ENCODE measurements at places on chromosomes 5 and 9.
A peak's percentile ranks its signal among the peaks of the same experiment; 100 is the strongest.

DNA sequence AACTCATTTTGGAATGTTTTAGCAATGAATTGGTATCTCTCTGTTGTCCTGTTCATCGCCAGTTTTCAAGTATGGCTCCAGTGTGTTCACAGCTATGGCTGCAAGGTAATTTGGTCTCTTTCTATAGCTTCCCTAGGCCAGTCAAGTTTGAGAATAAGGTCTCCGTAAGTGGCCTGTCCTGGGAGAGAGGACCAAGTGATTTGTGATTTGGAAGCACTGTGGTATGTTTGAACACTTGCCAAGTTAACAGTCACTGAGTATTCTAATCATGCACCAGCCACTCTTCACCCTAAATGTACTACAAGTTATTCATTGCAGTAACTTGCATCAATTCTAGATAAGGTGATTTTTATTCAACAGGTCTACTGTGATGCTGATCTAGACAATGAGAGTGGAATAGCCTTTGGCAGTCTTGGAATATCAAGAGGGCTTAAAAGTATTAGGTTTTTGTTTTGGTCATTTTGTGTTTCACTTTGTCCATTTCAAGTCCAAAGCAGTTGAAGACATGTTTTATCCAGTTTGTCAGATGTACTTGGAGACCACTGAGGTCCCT, 41.1 kb downstream of the G3BP1 start:
- no peak for DNase-seq

GRCh38 chr9:122039234-122039633, 53.9 kb downstream of the TTLL11 start:
- no peak for DNase-seq

DNA sequence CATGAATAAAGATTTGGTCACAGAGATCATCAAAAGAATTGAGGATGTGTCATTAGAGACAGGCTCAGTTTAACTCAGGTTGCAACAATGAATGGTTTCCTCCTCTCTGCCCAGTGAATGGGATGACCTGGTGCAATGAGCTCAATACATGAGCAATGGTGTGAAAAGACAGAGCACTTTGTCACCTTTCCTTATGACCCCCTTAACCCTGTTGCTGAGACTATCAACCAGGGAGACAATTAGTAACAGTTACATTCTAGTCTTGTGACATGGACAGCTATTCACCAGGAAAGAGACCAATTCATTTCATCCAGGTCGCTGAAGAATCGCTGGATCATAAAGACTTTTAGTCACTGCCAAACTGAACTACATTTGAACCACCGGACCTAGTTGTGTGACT, 19.9 kb upstream of the CDH6 start:
- DNase-seq: no peak

GRCh38 chr5:56802205-56802604, 13.1 kb upstream of the MAP3K1 start:
- no peak for DNase-seq

GRCh38 chr5:173909199-173909598, 21.1 kb downstream of the CPEB4 start:
- DNase-seq: no peak

DNA sequence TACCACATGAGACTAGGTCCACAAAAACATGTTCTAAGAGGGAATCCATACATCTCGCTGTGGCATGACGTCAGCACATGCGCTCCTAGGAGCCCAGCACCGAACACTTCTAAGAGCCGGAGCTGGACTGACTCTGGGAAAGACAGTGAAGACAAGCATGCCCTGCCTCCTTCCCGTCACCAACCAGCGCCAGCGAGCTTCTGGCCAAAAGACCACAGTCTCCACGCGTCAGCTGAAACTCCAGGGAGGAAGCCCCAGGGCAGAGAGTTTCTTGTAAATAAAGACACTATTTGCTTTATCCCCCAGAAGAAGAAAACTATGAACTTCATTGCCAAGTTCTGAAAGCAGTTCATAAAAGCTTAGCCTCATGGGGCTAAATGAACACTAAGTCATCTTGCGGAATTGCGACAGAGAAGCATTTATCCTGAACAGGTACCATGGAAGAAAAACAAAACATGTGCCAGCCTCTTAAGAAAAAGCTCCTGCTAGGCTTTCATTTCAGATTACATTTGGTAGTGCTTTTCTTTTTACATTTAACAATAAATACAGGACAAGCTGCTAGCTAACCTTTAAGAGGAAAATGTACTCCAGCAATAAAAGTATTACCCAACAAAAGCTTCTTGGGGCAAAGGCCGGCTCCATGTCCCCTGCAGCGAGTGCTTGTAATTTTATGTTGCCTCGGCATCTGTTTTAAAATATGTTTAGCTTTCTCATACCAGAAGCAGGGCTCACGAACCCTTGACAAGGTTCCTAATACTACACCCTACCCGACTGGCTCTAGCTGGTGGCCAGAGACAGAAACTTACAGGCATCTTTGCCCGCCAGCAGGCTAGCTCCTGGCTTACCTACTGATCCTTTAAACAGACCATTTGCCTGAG, 96.5 kb downstream of the PRRT1B start:
- peak; percentile 81 for DNase-seq

DNA sequence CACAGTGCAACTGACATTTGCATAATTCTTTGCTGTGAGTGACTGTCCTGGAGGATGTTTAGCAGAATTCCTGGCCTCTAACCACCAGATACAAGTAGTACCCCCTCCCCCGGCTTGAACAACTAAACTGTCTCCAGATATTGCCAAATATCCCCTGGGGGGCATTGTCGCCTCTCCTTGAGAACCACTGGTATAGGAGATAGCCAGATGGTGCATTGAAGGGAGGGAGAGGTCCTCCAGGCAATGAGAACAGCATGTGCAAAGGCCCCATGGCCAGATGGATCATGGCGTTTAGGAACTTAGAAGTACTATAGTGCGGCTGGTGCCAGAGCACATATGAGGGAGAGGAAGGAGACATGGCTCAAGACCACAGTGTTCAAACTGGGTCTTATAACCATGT, 18.9 kb upstream of the ORM1 start:
- DNase-seq: no peak

GRCh38 chr5:98110282-98110691, 663.2 kb upstream of the RGMB start:
- no peak for DNase-seq

GRCh38 chr5:6702633-6703032, 10.6 kb upstream of the TENT4A start:
- no peak for DNase-seq

DNA sequence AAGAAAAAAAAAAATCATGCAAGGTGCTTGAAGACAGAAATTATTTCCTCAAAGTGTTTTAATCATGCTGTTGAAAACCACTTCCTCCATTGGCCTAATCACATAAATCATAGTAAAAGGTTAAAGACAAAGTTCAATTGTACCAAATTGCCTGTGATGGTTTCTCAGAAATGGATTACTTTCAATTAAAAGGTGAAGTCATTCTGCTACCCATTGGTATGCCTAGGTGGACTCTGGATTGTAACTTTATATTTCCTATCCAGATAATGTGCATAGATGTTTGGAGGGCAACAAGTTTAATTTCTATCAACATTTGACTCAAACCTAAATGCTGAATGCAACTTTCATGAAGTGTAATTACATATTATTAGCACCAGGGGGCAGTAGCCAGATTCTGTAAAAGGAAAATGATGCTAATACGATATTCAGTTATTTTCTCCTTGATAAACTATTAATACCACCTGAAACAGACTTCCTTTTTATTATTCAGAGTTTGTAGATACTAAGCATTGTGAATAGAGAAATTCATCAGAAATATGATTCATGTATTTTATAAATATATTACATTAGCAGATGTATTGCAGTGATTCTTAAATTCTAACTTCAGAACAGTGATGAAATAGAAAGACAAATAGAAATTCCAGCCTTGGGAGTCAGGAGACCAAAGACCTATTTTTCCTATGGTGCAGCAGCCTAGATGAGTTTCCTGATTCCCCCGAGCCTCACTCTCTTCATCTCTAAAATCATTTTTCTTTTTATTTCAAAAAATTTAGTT, 148.2 kb downstream of the CAAP1 start:
- no peak for DNase-seq

DNA sequence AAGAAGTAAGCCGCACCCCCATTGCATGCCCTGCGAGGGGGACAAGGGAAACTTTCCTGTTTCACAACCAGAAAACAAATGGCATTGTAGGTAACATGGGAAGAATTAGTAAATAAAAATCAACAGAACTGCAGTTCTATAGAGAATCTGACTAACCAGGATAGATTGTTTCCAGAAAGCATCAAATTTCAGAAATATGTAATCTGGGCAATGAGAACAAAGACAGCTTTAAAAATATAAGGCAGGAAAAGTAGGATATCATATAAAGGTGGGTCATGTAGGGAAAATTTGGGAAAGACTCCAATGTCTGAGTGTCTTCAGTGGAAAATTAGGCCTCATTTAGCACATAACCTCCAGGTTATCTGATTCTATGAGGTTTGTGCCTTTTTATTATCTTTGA, 58.3 kb upstream of the RANBP6 start:
- no peak for DNase-seq

DNA sequence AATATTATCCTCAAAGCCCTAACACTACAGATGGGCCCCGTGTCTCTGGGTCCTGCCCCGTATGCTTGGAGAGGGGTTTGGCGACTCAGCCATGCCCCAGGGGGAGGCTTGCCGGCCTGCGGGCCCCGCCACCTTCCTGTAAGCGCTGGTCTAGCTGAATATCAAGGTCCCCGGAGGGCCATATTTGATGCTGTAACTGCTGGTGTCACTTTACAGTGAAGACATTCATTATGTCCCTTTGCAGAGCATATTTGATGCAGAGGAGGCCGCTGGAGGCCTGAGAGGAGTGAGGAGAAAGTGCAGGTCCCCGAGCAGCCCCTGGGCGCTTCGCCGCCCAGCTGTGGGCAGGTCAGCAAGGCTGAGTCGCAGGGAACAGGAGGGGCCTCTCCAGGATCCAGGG, 16.8 kb downstream of the IRX4 start:
- no peak for DNase-seq

GRCh38 chr9:108562176-108562575, 293.6 kb downstream of the ACTL7B start:
- DNase-seq: no peak

GRCh38 chr9:12860998-12861397, 86.2 kb downstream of the LURAP1L start:
- no peak for DNase-seq

DNA sequence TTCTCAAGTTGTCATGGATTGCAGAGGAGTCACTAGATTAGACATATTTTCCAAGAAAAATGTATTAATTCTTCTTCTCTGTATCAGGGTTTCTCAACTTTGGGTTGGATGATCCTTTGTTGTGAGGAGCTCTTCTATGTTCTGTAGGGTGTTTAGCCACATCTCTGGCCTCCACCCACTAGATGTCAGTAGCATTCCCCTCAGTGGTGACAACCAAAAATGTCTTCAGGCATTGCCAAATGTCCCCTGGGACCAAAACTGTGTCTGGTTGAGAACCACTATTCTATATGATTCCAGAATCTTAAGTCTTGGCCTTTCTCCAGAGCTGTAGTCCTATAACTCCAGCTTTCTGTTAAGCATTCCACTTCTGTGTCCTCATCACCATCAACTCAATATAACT, 220.9 kb downstream of the KIAA0825 start:
- no peak for DNase-seq

DNA sequence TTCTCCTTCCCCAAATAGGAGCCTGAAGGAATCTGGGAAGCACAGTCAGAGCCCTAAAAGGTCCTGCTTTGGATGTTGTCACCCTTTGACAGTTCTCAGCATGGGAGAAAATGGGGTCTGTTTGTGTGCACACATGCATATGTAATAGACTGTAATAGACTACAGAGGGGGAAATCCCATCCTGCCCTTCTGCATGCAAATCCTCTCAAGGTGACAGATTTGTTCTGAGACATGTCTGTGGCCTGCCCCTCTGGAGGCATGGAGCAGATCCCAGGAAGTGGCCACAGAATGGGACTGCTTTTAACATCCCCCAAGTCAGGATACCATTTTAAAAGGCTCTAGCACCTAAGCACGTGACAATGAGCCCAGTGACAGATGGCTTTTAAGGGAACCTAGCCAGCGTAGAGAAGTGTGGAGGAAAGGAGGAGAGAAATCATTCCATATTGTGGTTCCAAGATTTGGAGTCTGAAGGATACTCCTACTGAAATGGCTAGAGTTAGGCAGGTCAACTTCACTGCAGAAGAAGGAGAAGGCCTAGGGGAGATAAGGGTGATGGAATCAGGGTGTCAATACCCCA, 483.5 kb downstream of the SPOCK1 start:
- DNase-seq: no peak

- DNase-seq: no peak
Observed at GRCh38 chr5:32182463-32183063, 8.4 kb upstream of the GOLPH3 start.

DNA sequence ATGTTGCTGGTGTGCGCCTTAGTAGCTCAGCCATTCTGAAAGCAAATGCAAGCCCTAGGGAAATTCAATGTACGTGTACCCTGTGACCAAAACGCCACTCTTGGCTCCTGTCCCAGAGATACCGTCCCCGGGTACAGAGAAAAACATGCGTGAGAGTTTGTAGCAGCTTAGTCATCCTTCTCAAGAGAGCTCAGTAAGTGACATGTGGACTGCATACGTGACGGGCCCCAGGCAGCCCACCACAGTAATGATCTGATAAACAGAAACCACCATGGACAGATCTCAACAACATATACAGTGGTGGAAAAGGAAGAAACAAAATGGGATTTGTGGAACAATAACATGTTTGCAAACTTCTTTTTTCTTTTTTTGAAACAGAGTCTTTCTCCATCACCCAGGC, 45.1 kb downstream of the S1PR3 start:
- no peak for DNase-seq

- DNase-seq: no peak
Observed at GRCh38 chr5:62587737-62588136, 9.1 kb downstream of the LRRC70 start.

DNA sequence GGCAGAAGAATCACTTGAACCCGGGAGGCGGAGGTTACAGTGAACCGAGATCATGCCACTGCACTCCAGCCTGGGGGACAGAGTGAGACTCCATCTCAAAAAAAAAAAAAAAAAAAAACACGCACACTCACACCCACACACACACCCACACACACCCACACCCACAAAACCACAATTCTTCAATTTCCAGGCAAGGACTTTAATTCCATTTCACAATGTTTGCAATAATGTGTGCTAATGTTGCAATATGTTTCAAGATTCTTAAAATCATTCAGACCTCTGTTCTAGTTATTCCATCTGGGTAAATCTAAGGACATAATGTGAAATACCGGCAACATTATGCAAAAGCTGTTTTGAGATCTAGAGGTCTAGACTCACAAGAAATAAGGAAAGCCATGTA, 28.3 kb downstream of the CCDC69 start:
- DNase-seq: no peak
